Fibroblast of skin of right quadriceps (primary cell): ENCODE measurements at places on chromosomes 4 and X.

DNA sequence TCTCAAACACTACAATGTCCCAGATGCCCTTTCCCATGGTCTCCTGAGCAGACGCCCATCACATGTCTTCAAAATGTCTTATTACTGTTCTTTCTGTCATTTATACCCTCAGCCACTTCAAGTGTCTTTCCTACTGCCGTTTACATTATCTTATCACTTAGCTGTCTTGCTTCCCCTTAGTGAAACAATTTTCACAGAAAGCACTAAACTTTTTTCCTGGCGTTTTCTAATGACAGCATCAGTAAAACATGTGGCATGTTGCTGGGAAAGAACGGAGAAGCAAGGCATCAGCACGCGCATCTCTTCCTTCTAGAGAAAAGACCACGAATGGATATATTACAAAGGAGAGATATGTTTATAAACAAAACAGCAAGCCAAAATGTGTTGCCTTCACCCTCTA is 189.7 kb upstream of the SLIT2 start:
- DNase-seq: peak; percentile 45

- peak; percentile 4 for DNase-seq
These were observed 714.9 kb upstream of the ADGRL3 start for GRCh38 chr4:60485276-60485675.

GRCh38 chr4:183155450-183156184 is 56.6 kb downstream of the WWC2 start:
- DNase-seq: no peak

- DNase-seq: peak; percentile 5
These were observed 56.7 kb upstream of the COL25A1 start for GRCh38 chr4:109359040-109359646.

DNA sequence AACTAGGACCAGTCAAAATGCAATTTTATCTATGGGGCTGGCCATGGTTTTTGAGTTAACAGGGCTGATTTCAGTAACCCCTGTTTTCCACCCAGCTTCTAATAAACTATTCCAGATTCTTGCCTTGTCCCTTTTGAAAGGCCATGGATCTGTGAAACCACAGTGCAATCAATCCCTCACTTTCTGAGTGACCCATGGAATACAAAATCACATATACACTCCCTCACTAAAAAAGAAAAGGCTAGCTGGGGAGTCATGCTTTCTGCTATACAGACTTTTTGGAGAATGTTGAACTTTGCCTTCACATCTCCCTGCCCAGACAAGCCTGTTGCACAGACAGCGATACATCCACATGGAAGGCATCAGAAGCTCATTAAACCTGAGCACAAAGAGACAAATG is 47.9 kb downstream of the MAD2L1 start:
- DNase-seq: peak; percentile 50

DNA sequence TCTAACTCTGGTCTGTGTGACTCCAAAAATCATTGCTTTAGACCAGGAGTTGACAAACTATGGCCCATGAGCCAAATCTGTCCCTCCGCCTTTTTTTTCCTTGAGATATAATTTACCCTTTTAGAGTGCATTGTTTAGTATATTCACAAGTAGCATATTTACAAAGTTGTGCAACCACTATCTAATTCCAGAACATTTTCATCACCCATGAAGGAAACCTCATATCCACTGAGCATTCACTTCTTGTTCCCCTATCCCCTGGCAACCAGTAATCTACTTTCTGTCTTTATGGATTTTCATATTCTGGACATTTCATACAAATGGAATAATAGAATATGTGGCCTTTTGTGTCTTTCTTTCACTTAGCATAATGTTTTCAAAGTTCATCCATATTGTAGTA is 67.4 kb upstream of the CITED1 start:
- no peak for DNase-seq

DNA sequence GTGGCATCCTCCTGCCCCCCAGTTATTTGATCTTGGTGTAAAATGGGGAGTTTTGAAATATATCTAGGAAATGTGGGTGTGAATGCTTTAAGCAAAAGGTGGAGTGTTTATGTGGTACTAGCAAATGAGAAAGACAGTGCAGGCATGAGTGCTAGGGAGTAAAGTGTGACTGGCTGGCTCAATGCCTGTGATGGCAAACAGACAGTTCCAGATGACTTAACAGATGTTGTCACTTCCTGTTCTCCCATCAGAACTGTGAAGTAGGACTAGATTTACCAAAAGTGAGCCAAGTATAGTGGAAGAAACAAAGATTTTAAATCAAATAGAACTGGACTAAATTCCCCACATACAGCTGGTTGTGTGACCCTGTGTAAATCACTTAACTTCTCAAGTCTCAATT is 8.4 kb upstream of the AMOT start:
- DNase-seq: peak; percentile 14

GRCh38 chrX:103495786-103496185 is 23.5 kb downstream of the RAB40A start:
- DNase-seq: peak; percentile 39

GRCh38 chr4:153499005-153499404 is 32.8 kb downstream of the TMEM131L start:
- no peak for DNase-seq

DNA sequence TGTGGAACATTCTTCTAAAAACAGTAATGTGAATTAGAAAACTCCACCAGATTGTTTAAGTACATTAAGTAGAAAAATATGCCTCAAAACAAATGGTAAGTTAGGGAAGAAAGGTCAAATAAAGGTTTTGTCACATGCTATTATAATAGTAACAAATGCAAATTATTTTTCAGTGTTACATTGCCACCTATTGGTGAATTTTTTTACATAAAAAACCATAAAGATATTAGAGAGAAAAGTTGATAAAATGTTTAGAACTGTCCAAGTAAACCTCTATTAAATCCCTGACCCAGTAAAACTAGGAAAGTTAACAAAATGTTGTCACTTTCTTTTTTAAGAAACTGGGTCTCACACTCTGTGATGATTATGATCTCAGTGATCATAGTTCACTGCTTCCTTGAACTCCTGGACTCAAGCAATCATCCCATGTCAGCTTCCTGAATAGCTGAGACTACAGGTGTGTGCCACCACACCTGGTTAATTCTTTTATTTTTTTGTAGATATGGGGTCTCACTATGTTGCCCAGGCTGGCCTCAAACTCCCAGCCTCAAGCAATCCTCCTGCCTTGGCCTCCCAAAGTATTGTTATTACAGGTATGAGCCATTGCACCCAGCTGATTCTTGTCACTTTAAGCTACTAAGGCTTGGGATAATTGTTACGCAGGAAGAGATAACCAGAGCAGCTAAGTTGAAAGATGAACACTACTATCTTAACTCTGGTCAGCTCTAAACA is 157.6 kb downstream of the ATRX start:
- peak; percentile 0 for DNase-seq

DNA sequence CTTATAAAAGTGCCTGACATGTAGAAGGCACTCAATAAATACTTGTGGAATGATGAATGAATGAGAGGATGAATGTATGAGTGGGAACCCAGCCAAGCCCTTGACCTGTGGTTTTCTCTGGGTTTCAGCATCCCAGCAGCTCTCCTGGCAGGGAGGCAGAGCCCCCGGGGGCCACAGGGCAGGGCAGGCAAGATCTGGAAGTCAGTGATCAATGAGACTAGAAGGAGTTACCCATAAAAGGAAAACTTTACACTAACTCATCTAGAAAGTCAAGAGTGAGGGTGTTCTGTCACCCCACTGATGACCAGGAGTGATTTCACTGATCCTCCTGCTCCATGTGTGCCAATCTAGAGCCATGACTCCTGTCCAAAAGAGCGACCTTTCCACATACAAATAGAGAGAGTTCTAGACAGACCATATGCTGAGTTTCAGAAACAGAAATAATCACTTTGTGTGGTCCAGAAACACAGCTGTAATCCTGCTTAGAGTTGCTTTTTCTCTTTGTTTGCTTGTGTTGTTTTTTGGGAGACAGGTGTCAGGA is 37.4 kb downstream of the MGARP start:
- peak; percentile 82 for DNase-seq

DNA sequence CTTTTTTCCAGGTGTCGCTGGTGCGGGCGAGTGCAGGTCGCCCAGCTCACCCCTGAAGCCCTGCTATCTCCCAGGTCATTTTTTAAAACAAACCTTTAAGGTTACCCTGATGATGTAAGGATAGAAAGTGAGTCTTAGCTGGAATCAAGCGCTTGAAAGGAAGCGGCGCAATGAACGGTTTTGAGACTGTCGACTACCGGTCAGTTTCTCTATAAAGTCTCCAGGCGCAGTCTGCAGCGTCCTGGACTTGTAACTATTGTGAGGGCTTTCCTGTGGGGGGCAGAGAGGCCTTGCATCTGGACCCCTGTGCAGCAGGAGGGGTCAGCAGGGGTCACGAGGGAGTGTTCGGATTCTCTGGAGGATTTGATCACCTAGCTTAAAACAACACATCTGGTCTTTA is 1.6 kb downstream of the KIT start:
- DNase-seq: no peak

- DNase-seq: no peak
These were observed 96.0 kb downstream of the RASGEF1B start for GRCh38 chr4:81375745-81376144.

GRCh38 chr4:4853371-4853823 is 6.1 kb upstream of the MSX1 start:
- no peak for DNase-seq

- no peak for DNase-seq
These were observed 76.3 kb downstream of the SHROOM2 start for GRCh38 chrX:9862525-9862924.

GRCh38 chrX:104018126-104018525 is 4.6 kb upstream of the H2BW1 start:
- no peak for DNase-seq

GRCh38 chr4:78710536-78710935 is 65.6 kb upstream of the BMP2K start:
- DNase-seq: peak; percentile 59

DNA sequence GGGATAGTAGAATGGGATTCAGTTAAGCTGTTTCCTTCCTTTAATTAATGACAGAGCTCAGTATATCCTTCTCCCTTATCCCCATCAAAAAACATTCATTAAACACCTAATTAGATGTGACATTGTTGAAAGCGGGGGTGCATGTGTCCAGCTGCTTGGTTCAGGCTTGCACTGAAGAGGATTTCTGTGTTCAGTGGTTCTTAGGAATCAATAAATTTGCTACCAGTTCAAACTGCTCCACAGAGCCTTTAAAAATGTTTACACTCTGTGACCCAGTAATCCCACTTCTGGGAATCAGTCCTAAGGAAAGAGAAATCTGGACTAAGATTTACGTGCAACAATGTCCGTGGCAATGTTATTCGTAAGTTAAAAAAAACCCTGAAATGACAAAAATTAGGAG is 7.2 kb upstream of the TMEM255A start:
- DNase-seq: no peak

DNA sequence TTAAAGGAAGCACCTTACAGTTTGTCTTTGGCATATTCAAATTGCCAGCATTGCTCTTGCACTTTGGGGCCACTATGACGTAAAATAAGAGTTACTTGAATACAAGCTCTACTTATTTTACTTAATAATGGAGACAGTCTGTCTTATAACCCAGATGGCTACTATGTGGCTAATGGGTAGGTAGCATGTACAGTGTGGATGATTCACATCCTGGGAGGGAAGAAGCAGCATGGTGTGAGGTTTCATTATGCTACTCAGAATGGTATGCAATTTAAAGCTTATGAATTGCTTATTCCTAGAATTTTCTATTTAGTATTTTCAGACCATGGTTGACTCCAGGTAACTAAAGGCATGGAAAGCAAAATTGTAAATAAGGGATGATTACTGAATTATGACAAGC is 761.8 kb upstream of the ATOH1 start:
- peak; percentile 62 for DNase-seq

DNA sequence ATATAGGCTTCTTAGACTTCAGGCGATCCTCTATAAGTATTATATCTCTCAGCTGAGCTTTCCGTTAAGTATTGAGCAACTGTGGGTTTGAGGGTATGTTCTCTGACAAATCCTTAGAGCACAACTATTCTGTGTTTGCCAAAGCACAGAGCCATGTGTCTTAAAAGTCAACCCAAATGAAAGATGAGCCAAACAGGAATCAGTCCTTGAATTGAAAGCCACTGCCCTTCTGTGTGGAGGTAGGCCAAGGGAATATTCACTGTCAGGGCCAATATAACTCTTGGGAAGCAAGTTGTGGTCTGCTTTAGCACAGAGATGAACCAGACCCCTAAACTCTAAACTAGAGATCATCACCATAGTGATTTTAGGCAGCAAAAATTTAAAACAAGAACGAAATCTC is 164.0 kb downstream of the STAG2 start:
- DNase-seq: no peak

DNA sequence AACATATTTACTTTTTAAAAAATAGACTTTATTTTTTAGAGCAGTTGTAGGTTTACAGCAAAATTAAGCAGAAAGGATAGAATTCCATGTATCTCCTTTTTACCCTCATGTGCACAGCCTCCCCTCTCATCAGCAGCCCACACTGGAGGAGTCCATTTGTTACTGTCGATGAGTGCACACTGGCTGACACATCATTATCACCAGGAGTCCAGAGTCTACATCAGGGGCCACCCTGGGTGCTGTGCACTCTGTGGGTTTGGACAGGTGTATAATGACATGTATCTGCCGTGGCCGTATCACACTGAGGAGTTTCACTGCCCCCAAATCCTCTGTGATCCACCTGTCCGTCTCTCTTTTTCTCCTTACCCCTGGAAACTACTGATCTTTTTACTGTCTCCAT is 26.3 kb downstream of the TBC1D14 start:
- no peak for DNase-seq

DNA sequence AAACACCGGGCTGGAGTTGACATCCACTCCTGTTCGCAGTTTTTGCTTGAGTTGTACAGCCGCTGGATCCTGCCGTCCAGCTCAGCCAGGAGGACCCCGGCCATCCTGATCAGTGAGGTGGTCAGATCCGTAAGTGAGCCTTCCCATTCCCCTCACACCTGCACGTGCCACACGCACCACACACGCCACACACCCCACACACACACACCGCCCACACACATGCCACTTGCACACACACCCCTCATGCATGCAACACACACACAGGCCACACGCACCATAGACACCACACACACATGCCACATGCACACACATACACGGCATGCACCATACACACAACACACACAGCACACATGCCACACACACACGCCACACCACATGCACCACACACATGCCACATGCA is 20.1 kb upstream of the MSANTD1 start:
- DNase-seq: no peak

GRCh38 chr4:41882625-41883347 is 52.4 kb upstream of the TMEM33 start:
- DNase-seq: peak; percentile 17

- DNase-seq: peak; percentile 99
These were observed 67.9 kb downstream of the PPP3CA start for GRCh38 chr4:101279377-101279871.

DNA sequence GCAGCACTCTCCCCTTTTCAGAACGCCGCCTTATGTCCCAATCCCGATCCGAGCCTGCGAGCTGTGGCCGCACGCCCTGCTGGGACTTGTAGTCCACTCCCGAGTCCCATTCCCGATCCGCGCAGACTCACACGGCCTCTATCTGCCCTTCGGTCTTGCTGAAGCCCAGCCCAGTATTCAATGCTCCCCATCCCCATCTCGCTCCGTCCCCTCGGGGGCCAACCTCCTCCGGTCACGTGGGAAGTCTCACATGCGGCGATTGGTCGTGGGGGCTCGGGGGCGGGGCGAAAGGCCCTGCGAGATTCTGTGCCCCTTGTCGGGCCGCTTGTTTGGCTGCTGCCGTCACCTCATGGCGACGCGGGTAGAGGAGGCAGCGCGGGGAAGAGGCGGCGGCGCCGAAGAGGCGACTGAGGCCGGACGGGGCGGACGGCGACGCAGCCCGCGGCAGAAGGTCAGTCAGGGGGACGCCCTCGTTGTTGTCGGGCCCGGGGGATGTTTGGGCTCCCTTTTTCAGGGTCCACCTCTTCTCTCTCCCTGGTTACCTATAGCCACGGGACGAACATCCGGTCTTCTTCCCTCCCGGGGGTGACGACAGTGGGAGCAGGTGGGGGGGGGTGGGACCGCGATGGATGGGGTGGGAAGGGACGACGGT is at the start of gene TXLNG:
Gene TXLNG, plus strand, starts transcription at position 328 of the 652 bp plus-strand sequence. Its CDS starts 22 bp downstream, at position 350.
- DNase-seq: peak; percentile 98
